ENCODE measurements at places on chromosomes 12 and 14.

GRCh38 chr12:62911286-62911685 is 23.7 kb downstream of the PPM1H start:
- DNase-seq = no peak

- no peak for DNase-seq
Measured at GRCh38 chr14:77203611-77204458, 22.2 kb downstream of the TMEM63C start.

- DNase-seq = no peak
Measured at GRCh38 chr12:65432651-65433050, 154.2 kb downstream of the MSRB3 start.

DNA sequence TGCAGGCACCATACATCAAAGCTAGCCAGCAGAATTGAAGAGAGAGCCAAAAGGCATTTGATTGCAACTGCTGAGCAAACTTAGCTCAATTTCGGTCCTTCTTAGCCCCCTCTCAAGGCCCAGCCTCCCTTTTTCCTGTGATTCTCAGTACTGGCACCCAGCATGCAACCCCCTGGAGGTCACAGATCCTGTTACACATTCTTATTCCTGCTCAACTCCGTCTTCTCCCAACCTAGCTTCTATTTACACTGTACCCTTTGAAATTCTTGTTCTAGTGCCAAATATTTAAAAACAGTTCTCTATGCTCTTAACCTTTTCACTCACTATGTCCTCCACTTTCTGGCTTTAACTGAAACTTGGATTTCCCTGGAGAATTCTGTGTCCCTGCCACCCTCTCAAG is 131.3 kb upstream of the CPSF6 start:
- DNase-seq = no peak

DNA sequence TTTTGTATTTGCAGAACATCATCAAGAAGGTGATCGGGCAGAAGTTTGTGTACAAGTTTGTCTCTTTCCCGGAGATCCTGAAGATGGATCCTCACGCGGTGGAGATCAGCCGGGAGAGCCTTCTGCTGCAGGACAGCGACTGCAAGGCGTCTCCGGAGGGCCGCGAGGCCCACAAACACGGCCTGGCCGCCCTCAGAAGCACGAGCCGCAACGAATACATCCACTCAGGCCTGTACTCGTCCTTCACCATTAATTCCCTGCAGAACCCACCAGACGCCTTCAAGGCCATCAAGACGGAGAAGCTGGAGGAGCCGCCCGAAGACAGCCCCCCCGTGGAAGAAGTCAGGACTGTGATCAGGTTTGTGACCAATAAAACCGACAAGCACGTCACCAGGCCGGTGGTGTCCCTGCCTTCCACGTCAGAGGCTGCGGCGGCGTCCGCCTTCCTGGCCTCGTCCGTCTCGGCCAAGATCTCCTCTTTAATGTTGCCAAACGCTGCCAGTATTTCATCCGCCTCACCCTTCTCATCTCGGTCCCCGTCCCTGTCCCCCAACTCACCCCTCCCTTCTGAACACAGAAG is 52.8 kb downstream of the ELK3 start:
- DNase-seq = no peak

- DNase-seq = no peak
Measured at GRCh38 chr12:42085594-42085993, 59.1 kb downstream of the GXYLT1 start.

DNA sequence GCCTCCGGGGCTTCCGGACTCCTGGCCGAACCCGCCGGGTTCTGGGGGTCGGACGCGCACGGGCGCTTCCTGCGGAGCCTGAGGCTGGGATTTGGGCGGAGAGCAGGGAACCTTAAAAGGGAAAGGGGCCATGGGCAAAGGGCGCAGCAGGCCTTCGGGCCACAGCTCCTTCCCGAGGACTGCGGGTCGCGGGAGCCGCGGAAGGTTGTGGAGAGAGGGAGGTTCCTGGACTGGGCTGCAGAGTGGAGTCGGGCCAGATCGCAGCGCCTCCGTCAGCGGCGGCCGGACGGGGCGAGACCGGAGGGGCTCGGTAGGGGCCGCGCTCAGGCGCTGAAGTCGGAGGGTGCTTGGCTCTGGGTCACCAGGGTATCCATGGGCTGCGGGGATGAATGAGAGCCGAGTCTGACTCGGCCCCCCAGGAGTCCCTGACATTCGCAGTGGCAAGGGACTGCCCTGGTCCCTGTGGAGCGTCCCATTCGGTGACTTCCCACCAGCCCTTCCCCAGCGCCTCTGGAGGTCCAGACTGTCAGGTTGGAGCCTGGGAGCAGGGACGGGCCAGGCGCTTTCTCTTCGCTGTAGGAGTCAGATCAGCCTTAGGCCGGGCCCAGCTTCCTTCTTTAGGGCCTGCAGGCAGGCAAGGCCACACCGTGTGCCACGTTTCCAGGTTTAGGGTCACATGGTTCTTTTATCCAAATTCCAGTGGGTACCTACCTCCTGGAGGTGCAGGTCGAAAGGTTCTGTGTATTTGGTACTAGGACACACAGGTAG is 938 bp upstream of the SLC25A29 start:
- peak; percentile 25 for DNase-seq

DNA sequence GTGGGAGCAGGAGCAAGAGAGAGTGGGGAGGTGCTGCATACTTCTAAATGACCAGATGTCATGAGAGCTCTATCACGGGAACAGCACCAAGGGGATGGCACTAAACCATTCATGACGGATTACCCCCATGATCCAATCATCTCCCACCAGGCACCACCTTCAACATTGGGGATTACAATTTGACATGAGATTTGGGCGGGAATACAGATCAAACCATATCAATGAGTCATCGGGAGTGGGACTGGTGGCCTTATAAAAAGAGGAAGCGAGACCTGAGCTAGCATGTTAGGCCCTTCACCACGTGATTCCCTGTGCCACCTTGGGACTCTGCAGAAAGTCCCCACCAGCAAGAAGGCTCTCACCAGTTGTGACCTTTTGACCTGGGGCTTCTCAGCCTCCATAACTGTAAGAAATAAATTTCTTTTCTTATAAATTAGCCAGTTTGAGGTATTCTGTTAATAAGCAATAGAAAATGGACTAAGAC is 28.7 kb downstream of the COX8C start:
- DNase-seq = no peak

DNA sequence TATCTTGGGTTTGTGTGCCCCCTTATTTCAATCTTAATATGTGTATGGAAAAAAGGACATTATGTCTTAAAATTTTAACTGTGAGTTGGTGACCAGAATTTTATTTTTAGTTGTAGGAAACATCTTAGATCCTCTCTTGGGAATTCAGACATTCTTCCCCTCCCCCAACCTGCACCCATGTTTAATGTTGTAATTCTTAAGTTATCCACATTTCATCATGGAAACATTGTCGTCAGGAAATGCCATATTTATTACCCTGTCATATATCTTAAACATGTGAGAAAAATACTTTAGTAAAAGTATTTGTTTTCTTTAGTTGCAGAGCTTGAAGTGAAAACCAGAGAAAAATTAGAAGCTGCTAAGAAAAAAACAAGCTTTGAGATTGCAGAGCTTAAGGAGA is 30.3 kb downstream of the YEATS4 start:
- DNase-seq = no peak

DNA sequence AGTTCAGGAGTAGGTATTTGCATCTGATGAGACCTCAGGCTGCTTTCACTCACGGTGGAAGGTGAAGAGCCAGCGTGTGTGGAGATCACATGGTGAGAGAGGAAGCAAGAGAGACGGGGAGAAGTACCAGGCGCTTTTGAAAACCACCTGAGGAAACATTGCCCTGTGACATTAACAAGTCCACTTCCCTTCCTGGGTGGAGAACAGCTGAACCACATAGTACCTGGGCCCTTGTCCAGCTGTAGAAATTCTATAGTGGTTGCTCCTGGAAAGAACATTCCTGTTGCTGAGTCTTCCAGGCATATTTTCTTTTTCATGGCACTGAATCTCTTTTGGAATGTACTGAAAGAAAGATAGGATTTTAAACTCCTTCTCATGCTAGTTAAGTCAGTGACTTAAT is 87.3 kb upstream of the RIN3 start:
- no peak for DNase-seq

- DNase-seq = peak; percentile 41
Measured at GRCh38 chr12:29255042-29255441, 106.0 kb downstream of the FAR2 start.

DNA sequence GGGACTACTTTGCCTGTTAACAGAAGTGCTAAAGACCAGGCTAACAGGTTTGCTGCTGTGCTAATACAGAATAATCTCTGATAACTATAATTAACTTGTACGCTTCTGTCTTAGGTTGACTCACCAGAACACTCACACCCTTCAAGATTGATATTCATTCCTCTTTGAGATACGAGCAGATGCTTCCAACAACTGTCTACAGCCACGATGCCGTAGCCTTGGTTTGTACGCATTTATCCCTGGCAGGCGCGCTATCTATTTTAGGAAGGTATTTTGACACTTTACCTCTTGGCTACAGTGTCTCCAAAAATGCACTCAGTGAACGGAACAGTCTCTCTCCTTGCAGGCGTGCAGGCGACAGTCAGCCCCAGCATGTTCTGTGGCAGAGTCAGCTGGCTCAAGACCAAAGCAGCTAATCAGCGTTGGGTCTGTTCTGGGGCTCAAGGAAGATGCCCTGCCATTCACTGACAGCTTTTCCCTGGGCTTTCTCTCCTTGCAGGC is 146.4 kb upstream of the PRICKLE1 start:
- peak; percentile 32 for DNase-seq

GRCh38 chr12:123830675-123831074 is 68.6 kb downstream of the DNAH10 start:
- DNase-seq = no peak

GRCh38 chr12:90010089-90010488 is 301.5 kb upstream of the ATP2B1 start:
- DNase-seq = peak; percentile 37

DNA sequence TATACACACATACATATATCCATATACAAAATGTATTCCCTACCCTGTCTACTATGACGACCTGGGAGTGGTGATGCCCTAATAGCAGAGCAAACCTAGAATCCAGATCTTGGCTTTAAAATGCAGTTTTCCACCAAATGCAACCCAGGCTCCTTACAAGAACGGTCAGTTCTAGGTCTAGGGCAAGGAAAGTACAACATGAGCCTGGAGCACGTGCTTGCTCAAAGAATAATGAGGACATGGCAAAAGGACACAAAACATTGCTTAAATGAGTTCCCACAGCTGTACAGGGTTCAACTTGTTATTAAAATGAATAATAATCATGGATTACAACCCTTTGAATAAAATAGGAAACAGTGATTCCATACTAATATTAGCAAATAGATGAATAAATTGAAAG is 94.7 kb downstream of the TMCC3 start:
- DNase-seq = no peak

DNA sequence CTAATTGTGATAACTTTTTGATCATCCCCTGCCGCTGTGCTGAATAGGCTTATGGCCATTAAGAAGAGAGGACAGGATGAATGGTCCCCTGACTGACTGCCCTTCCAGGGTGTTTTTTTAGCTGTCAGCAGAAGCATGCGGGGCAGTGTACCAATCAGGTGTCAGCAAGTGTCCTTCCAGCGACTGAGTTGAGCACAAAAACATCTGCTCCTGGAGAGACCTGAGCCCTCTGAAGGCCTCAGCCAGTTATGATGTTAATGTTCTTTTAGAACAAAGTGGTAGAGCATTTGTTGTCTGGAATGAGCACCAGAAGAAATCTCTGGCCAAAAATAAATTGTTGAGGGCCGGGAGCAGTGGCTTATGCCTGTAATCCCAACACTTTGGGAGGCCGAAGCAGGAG is 37.5 kb downstream of the P2RX7 start:
- no peak for DNase-seq

GRCh38 chr12:49783917-49784676 is 42.7 kb downstream of the TMBIM6 start:
- no peak for DNase-seq

GRCh38 chr12:58095002-58095401 is 153.6 kb downstream of the ATP23 start:
- no peak for DNase-seq

- no peak for DNase-seq
Measured at GRCh38 chr14:77786148-77786547, 13.8 kb upstream of the ADCK1 start.

DNA sequence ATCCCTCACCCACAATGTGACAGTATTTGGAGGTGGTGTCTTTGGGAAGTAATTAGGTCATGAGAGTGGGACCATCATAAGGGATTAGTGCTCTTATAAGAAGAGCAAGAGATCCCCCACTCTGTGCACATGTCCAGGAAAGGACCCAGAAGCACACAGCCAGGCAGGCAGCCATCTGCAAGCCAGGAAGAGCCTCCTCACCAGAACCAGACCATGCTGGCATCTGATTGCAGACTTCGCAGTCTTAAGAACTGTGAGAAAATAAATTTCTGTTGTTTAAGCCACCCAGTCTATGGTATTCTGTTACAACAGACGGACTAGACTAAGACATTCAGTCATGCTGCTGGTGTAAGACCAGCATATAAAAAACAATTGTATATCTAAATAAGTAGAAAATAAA is 69.8 kb downstream of the EFCAB11 start:
- no peak for DNase-seq

DNA sequence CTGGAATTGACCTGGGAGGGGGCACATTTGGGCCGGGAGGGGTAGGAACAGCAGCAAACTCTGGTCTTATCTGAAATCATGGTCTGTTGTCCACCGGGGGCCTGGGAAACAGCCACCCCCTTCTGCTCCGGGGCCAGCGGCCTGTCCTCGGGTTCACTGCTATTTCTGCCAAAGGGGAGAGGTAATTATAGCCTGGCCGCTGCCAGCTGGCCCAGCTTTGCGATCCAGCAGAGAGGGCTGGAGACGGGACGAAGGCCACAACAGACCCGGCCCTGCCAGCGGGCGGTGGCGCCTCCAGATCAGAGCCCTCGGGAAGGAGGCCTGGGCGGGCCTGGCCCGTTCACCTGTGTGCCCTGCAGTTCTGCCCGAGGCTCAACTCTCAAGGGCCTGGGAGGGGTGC is at the start of gene C14orf180:
Gene C14orf180, plus strand, starts transcription at position 258 of the 400 bp plus-strand sequence. CDS start 6,667 bp downstream, outside the sequence.
- DNase-seq = no peak

DNA sequence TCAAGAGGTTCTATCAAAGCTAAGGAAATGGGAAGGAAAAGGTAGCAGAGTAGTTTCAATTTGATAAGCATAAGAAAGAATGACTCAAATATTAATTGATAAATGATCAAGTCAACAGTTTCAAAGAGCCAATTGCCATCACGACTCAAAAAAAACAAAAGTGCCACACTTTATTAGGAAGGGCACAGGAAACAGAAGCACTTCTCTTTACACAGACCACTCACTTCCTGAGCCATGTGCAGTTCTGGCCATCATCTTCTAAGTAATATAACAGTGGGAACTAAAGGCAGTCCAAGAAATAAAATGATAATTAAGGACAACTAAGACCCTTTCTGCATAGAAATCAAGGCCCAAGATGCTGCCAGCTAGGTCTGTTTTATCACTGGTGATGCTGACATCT is 13.2 kb downstream of the TM7SF3 start:
- no peak for DNase-seq
